ENCODE measurements at places on chromosomes 12 and 14. TPM values are rescaled to one million over a fixed set of nuclear protein-coding genes. Genes with fewer than 3 reads are reported as not detected.

Gene CLEC12A
- polyA plus RNA-seq: not detected

Gene TAS2R7
- not detected for polyA plus RNA-seq

Gene EPYC
- polyA plus RNA-seq: not detected

Gene FLRT2
- polyA plus RNA-seq: 69.2 TPM

Gene PYGL
- polyA plus RNA-seq: 397 TPM

Gene MMP14
- polyA plus RNA-seq: 355 TPM

DNA sequence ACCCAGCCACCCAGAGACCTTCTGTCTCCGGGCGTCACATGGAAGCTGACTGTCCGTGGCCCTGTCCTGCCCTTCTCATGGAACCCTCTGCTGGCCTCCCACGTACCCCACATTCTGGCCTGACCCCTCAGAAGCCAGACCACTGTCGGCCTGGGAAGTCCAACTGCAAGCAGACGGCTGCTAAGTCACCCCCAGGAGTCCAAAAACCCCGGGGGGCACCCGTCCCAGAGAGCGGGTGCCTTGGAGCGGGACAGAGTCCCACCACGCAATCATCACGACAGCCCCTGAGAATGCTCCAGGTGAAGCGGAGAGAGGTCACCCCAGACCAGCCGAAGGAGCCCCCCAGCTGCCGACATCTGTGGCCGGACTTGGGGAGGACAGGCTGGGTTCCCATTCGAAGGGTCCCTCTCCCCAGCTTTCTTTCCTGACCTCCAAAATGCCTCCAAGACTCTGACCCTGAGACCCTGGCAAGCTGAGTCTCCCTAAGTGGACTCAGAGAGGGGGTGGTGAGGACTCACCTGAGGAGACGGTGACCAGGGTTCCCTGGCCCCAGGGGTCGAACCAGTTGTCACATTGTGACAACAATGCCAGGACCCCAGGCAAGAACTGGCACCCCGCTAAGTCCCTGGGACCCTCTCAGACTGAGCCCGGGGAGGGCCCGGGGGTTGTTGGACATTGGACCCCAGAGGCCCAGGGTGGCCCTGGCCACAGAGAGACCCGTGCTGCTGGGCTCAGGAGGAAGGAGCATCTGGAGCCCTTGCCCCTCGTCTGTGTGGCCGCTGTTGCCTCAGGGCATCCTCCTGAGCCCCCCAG is 337.1 kb downstream of the TMEM121 start:
- no peak for DNase-seq

DNA sequence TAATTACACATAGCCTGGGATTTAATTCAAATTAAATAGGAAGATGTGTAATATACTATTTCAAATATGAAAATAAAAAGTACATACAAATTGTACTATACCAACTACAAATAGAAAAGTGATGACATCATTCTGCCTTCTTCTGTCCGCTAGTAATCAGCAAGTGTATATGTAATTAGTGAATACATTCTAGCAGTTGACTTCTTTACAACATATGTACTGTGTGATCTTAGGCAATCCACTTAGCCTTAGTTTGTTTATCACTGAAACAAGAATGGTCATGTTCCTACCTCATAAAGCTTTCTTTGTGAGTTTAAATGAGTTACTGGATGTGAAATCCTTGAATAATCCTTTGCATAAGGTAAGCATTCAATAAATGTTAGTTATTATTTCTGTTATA is 7.8 kb upstream of the LUM start:
- DNase-seq: no peak

GRCh38 chr14:24176599-24176998 is 4.7 kb downstream of the REC8 start:
- no peak for DNase-seq

DNA sequence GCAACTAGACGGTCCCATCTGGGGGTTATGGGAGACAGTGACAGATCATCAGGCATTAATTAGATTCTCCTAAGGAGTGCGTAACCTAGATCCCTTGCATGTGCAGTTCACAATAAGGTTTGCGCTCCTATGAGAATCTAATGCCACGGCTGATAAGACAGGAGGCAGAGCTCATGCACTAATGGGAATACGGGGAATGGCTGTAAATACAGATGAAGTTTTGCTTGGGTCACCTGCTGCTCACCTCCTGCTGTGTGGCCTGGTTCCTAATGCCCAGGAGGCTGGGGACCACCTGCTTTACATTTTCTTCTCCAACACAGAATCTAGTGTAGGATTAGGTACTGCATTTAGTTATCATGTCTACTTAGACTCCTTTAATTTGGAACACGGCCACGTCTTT is 49.7 kb upstream of the SAV1 start:
- no peak for DNase-seq

- DNase-seq: no peak
These were observed 33.5 kb downstream of the CFL2 start for GRCh38 chr14:34680806-34681479.

Measured in keratinocyte (primary cell).